Pulmonary artery endothelial cell (primary cell): ENCODE measurements at places on chromosomes 1 and 21. TPM values are rescaled to one million over a fixed set of nuclear protein-coding genes. Genes with fewer than 3 reads are reported as not detected.

- DNase-seq, result no peak
Measured at GRCh38 chr1:212671342-212672031, 28.2 kb downstream of the BATF3 start.

DNA sequence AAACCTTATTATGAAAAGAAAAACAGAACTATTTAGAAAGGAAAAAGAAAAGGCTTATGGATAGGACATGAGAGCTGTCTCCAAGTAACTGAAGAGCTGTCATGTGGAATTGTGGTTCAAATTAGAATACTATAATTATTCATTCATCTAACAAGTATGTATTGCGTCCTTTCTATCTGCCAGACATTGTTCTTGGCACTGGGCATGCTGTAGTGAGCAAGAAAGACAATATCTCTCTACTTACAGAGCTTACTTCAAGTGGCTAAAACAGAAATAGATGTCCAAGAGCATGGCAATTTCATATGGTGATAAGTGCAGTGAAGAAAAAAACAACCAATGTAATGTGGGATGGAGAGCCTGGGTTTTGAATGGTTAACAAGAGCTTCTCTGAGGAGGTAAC lies 413.0 kb downstream of the DPYD start:
- no peak for DNase-seq

Gene DENND1B
- total RNA-seq, result 3.8 and 4.4 TPM in 2 replicates

Gene PAQR6
- 0.07 TPM in 2 replicates for total RNA-seq

Gene TSHB
- total RNA-seq, result not detected in 2 replicates

Gene EFNA1
- total RNA-seq, result 53.3 and 57.0 TPM in 2 replicates
